Panc1 (cell line): ENCODE measurements at places on chromosomes 6 and 20. TPM values are rescaled to one million over a fixed set of nuclear protein-coding genes. Genes with fewer than 3 reads are reported as not detected.

DNA sequence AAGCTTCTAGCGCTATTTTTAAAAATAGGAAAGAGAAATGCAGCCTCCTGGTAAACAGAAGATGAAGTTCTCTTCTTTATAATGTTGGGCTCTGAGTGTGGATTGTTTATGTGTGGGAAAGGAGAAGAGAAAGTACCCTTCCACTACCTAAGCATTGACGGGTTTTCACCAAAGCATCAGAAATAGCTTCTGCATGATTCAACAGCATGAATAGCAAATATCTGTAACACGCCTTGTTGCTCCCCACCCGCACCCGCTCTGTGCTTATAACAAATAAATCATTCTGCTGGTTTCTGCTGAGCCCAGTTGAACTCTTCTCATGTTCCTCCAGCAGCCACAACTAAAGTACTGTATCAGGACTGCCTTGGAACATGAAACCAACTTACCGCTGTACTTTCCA lies 20.7 kb downstream of the TXLNB start:
- DNase-seq, result no peak

- DNase-seq, result no peak
Observed at GRCh38 chr6:43325876-43326275, 17.2 kb upstream of the CRIP3 start.

OR2H1 gene
- not detected for total RNA-seq

CUL7 gene
- 32.1 TPM for total RNA-seq

SLC35F1 gene
- not detected for total RNA-seq
